ENCODE measurements at places on chromosomes 2 and 18.

- H3K4me3 ChIP-seq: no peak overlapping the region
- no peaks in the 10 kb centered on the region for H3K36me3 ChIP-seq
- H3K27ac ChIP-seq: no peak overlapping the region
- no peaks in the 10 kb centered on the region for H3K4me1 ChIP-seq
- no peaks in the 10 kb centered on the region for H3K27me3 ChIP-seq
Measured at GRCh38 chr18:10386956-10387355, 67.5 kb upstream of the APCDD1 start.

DNA sequence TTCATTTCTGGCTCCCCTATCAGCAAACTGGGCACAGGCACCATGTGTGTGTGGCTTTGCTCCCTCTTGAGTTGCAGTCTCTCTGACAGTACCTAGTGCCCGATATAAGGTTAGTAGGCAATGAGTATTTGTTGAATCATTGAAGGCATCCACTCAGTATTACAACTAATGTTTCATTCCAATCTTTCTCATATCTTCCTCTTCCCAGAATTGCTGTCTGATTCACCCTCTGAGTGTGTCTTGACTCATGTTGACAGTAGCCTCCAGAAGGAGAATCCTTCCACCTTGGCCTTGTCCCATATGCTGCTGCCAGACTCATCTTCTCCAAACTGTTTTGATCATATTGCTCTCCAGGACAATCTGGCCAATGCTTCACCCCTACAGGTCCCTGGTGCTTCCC, 202.5 kb downstream of the LRRTM1 start:
- no peak overlapping the region for H3K4me3 ChIP-seq
- no peaks in the 10 kb centered on the region for H3K36me3 ChIP-seq
- H3K4me1 ChIP-seq: no peaks in the 10 kb centered on the region
- H3K27ac ChIP-seq: no peak overlapping the region

- no peak overlapping the region for H3K27ac ChIP-seq
- no peaks in the 10 kb centered on the region for H3K4me1 ChIP-seq
- no peaks in the 10 kb centered on the region for H3K27me3 ChIP-seq
- no peak for DNase-seq
- H3K4me3 ChIP-seq: no peak overlapping the region
- H3K36me3 ChIP-seq: no peaks in the 10 kb centered on the region
Measured at GRCh38 chr2:11506611-11506969, 27.3 kb upstream of the GREB1 start.

GRCh38 chr2:187497858-187498463, 49.9 kb upstream of the CALCRL start:
- H3K4me1 ChIP-seq: no peaks in the 10 kb centered on the region
- H3K27me3 ChIP-seq: no peaks in the 10 kb centered on the region
- H3K27ac ChIP-seq: no peak overlapping the region
- DNase-seq: no peak
- H3K36me3 ChIP-seq: no peaks in the 10 kb centered on the region

DNA sequence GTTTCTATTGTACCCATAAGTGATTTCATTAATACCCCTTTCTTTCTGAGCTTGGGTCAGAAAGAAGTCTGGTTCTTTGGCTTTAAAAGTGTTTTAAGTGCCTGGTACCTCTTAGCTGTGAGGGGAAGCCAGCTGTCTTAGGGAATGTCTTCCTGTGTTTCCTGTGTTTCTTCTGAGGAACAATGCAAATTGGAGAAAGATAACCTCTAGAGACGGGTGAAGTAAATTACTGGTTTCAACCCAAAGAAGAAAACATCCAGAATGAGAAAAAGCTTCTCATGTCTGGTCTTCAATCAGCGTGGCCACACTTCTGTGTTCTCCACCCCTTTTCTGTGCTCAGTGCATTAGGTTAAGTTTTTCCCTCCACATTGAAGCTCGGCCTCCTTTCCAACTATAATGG, 10.2 kb upstream of the CHN1 start:
- no peaks in the 10 kb centered on the region for H3K36me3 ChIP-seq
- H3K27ac ChIP-seq: no peak overlapping the region
- H3K27me3 ChIP-seq: no peaks in the 10 kb centered on the region
- no peak for DNase-seq

DNA sequence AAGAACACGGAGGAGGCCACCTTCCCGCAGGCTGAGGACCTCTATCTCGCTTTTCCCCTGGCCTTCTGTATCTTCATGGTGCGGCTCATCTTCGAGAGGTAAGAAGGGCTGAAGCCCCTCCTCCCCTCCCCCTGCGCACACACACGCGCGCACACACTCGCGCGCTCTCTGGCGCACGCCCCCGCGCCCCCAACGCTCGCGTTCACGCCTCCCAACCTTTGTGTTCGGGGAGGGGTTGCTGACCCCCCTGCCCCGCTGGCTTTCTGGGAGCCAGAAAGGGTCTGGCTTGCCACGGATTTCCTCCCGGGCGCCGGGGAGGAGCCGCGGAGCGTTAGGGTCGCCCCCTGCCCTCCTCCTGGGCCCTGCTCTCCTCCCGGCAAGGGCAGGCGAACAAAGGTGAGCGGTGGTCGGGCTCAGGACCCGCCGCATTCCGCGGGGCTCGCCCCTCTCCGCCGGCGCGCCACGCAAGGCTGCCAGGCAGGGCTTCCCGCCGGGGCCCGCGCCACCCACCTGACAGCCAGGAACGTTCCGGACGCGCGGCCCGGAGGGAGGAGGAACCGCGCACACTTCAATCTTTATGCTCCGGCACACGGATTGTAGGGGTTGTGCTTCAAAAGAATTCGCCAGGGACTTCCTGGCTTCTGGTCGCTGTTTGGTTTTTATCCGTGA, 583 bp downstream of the CERS6 start:
- peak overlapping the region; percentile 78 for H3K4me3 ChIP-seq
- H3K36me3 ChIP-seq: no peaks in the 10 kb centered on the region
- peak; percentile 60 for DNase-seq
- peak overlapping the region; percentile 69 for H3K27ac ChIP-seq
- no peaks in the 10 kb centered on the region for H3K27me3 ChIP-seq

DNA sequence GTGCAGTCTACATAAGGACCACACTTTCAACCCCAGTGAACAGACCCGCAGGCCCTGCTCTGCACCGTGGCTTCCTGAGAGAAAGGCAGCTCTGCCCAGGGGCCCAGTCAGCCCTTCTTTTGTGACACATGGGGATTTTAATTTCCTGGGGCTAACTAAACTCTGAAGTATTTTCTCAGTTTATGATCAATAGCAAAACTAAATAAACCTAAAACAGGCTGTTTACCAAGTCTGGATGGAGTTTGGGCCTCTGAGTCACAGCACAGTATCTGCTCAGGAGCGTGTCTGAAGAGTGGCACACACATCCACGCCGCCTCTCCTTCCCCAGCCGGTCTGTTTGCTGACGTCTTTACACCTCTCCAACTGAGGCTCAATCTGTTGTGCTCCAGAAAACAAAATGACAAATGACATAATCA, 72.3 kb downstream of the LDLRAD4 start:
- no peak overlapping the region for H3K27ac ChIP-seq
- no peaks in the 10 kb centered on the region for H3K27me3 ChIP-seq
- peaks cover 3% of the 10 kb centered on the region for H3K36me3 ChIP-seq
- no peak overlapping the region for H3K4me3 ChIP-seq
- peaks cover 7% of the 10 kb centered on the region for H3K4me1 ChIP-seq
- no peak for DNase-seq

DNA sequence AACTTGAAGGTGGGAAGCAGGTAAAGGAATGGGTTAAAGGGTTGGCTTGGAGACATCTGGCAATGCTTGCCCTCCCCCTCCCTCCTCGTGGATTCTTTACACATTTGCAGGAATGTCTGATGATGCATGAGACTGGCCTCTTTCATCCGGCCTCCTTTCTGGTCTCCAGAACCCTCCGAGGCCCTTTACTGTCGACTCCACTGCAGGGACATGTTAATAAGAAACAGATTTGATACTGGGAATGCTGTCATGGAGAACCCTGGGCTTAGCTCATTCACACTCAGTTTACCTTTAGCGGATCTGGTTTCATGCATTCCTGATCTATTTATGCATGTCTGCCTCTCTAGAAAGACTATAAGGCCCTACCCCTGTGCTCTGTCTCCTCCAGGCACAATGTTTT, 238.7 kb downstream of the TGIF1 start:
- no peaks in the 10 kb centered on the region for H3K36me3 ChIP-seq
- DNase-seq: no peak
- no peak overlapping the region for H3K4me3 ChIP-seq
- H3K27ac ChIP-seq: no peak overlapping the region
- no peaks in the 10 kb centered on the region for H3K4me1 ChIP-seq

DNA sequence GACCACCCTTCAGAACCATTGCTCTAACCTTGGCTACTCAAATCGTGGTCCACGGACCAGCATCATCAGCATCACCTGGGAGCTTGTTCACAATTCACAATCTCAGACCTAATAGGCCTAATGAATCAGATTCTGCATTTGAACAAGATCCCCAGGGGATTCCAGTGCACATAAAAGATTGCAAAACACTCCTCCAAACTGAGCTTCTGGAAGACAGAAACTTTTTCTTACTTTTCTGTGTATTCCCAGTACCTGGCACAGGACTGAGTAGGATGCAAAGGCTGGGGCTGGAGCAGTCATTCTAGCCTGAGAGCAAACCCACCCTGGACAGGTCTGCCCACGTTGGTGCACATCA, 115.1 kb upstream of the COPS8 start:
- peaks cover 13% of the 10 kb centered on the region for H3K4me1 ChIP-seq
- DNase-seq: no peak
- peaks cover 19% of the 10 kb centered on the region for H3K27me3 ChIP-seq
- no peak overlapping the region for H3K27ac ChIP-seq

GRCh38 chr2:39949131-39949530, 170.1 kb upstream of the THUMPD2 start:
- no peaks in the 10 kb centered on the region for H3K36me3 ChIP-seq
- no peak overlapping the region for H3K27ac ChIP-seq
- no peaks in the 10 kb centered on the region for H3K27me3 ChIP-seq
- no peak for DNase-seq

DNA sequence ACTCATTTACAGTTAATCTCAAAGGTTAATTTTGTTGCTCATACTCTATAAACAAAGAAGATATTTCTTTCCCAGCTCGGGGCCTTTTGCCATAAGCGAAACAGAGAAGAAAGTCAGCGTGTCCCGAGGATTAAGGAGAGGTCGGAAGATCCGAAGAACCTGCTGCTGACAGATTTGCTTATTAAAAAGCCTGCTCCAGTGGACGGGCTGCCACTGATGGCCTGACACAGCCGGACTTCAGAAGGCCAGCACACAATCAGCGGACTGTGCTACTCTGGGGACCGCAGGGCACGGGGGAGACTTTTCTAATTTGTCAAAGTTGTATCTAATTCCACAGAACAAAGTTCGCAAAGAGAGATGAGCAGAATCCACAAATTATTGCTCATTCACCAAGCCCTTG, 315.4 kb downstream of the ETAA1 start:
- H3K27ac ChIP-seq: no peak overlapping the region
- H3K27me3 ChIP-seq: peaks cover 1% of the 10 kb centered on the region
- H3K36me3 ChIP-seq: no peaks in the 10 kb centered on the region
- DNase-seq: no peak

GRCh38 chr2:183678908-183679307, 554.7 kb downstream of the NUP35 start:
- no peaks in the 10 kb centered on the region for H3K27me3 ChIP-seq
- no peak overlapping the region for H3K4me3 ChIP-seq
- no peak for DNase-seq
- H3K36me3 ChIP-seq: no peaks in the 10 kb centered on the region
- H3K27ac ChIP-seq: no peak overlapping the region
- H3K4me1 ChIP-seq: no peaks in the 10 kb centered on the region

- H3K27ac ChIP-seq: no peak overlapping the region
- DNase-seq: no peak
- H3K4me3 ChIP-seq: no peak overlapping the region
Measured at GRCh38 chr18:7133181-7133580, 15.6 kb upstream of the LAMA1 start.

GRCh38 chr18:7748251-7749007, 181.3 kb downstream of the PTPRM start:
- no peaks in the 10 kb centered on the region for H3K4me1 ChIP-seq
- no peaks in the 10 kb centered on the region for H3K27me3 ChIP-seq
- H3K27ac ChIP-seq: no peak overlapping the region
- no peak overlapping the region for H3K4me3 ChIP-seq
